ENCODE measurements at places on chromosomes 12 and 14.

DNA sequence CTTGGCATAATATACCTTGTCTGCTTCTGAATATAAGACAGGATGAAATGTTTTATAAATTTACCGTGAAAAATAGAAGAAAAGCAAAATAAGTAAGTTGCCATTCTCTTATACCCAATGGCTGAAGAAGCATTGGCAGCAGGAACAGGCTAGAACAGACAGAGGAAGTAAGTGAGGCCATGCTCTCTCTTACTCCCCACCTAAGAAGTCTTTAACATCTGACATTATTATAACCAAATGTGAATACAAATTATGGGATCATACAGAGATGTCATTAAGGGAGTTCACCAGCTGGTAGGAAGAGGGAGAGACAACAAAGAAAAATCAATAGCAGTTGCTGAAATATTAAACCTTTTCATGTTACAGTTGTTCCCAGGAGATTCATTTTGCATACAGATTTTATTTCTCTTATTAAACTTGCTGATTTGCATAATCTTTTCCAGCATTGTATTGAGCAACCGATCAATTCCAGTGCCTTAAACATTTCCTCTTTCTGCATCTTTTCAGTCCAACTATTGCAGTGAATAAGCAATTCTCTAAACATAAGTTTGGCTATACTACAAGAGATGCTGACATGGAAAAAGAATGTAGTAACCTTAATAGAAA lies 270.6 kb downstream of the SLC6A15 start:
- no peak for DNase-seq

GRCh38 chr14:24042746-24043145 lies 9.1 kb upstream of the CARMIL3 start:
- no peak for DNase-seq

- peak; percentile 45 for DNase-seq
These were observed 425.8 kb downstream of the NPAS3 start for GRCh38 chr14:33364466-33364865.

DNA sequence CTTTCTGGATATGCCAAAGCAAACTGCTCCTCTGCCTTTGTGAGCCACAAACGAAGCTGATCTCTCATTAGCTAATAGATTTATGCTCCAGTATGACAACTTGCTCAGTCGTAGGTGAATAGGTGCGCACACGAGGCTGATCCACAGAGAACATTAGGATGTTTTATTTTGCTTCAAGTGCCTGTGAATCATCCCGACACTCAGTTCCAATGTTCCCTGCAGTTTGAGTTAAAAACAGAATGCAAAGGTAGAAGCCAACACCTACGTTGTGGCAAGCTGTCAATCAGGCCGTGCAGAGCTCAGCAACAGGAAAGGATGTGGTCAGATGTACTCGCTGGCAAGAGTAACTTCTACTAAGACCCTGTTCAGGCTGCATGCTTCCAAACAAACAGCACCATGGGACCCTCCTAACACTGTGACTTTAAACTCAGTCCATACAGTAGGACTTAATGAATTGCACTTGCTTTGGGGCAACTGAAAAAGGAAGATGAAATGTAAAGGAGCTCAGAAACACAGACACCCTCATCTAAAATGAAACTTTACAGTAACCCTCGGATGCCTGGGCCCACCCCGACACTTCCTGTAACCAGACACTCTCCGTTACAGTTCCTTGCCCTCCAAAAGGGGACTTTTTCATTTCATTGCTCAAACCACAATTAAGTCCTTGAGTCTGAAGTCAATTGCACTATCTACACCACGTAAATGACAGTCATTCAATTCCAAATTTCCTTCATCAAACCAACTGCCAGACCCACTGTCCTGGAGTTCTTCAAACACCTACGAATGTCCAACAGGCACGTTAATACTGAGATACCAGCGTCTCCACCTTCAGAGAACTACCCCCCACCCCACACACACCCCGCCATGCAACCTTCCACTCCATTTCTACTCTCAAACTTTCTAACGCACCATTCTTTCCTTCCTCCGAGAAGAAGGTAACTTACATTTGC lies 1.6 kb downstream of the CCDC88C start:
- peak; percentile 39 for DNase-seq

- DNase-seq = no peak
These were observed 5.5 kb downstream of the PABPN1 start for GRCh38 chr14:23326491-23327332.

DNA sequence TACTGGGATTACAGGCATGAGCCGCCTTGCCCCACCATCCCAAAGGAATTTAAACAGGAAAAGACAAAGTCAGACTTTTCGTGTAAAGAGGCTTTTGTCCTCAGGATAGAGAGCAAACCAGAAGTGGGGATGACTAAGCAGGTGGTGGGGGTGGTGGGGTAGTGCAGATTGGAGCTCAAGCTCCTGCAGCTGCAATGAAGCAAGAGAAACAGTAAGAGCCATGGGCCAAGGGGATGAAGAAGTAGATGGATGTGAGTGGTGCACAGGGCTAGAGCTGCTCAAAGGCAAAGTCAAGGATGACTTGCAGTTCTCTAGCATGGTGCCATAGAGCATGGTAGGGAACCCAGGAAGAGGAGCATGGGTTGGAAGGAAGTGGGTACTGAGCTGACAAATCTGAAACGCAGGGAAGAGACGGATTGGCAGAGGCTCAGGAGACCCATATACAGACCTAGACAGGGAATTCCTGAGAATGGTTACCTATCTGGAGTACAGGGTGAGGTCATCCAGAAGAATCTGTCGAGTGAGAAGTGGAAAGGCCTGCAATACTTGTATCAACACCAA lies 11.4 kb upstream of the RNF34 start:
- peak; percentile 59 for DNase-seq

- no peak for DNase-seq
These were observed 59.7 kb upstream of the KCNH3 start for GRCh38 chr12:49478949-49479664.

GRCh38 chr14:55477680-55478079 lies 37.3 kb upstream of the TBPL2 start:
- no peak for DNase-seq

DNA sequence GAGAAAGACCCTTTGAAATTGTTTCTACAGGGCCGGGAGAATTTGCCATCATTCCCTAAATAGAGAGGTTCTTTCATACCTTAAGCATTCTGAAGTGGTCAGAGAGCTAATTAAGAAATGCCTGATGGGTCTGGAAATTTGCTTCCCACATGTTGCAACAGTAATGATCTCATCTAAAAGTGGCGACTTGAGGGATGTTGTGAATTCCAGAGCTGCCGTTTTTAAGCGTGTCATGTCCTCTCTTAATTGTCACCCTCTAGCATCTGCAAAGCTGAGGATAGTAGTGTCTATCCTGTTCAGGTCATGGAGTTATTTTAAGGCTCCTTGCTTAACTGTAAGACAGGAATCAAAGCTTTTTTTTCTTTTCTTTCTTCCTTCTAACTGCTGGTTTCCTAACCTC lies 60.4 kb downstream of the FOS start:
- DNase-seq = peak; percentile 56

- DNase-seq = peak; percentile 35
These were observed 503.0 kb upstream of the LMO3 start for GRCh38 chr12:17108877-17109541.

GRCh38 chr12:47188576-47189441 lies 109.0 kb upstream of the AMIGO2 start:
- peak; percentile 42 for DNase-seq

DNA sequence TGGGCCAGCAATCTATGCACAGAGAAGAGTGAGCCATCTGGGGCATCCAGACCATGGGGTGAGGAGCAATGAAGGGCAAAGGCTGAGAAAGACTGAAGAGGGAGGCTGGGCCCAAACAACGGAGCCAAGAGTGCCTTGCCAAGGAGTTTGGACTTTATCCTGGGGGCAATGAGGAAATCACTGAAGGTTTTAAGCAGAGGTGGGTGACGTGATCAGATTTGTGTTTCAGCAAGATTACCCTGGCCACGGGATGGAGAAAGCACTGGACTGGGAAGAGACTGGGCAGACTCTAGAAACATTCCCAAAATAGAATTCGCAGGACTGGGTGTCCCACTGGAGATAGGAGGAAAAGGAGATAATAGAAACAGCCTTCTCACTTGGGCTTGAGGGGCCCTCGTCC lies 65.3 kb downstream of the DPF3 start:
- DNase-seq = no peak

GRCh38 chr12:91994208-91994797 lies 151.3 kb downstream of the BTG1 start:
- DNase-seq = no peak

DNA sequence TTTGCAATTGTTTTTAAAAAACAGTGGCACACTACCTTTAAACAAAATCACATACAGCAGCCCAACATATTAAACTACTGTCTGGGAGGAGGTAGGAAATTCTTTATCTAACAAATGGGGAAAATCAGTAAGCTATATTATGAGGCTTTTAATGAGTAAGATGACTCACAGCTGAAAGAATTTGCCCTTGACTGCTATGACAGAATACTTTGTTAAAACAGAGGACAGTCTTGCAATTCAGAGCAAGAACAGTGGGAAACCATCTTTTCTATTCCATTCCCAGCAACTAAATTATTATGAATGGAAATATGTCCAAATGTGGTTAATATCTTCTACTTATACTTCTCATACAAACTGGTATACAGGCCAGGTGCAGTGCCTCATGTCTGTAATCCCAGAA lies 49.2 kb upstream of the SGPP1 start:
- DNase-seq = peak; percentile 68

DNA sequence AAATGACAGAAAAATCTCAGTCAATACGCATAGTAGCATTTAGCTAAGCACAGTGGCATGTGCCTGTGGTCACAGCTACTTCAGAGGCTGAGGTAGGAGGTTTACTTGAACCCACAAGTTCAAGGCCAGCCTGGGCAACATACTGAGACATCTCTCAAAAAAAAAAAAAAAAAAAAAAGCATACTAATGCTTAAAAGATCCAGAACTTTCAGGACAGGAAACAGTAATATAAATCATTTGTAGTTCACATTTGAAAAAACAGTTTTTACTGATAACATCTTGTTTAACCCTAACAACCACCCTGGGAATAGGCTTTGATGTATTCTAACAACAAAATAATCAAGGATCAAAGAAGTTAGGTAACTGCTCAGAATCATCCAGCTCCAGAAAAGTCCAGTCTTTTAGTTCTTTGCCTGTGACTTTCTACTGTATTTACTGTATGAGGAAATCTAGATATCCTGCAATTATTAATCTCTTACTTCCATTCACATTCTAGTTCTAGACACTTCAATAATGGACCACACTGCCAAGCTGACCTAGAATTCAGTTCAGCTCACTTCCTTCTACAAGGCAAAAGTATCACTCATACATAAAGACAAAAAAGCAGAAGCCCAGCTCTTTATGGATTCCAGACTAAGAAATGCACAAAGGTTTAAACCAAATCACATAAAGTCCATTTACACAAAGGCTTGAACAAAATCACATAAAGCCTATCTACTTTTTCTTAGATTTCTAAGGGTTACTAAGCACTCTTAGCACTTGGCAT lies 28.5 kb downstream of the PAWR start:
- DNase-seq = no peak

- DNase-seq = no peak
These were observed 92.9 kb downstream of the ARMH4 start for GRCh38 chr14:58059126-58059525.

- peak; percentile 72 for DNase-seq
These were observed 1.2 kb downstream of the PAWR start for GRCh38 chr12:79689477-79690141.

DNA sequence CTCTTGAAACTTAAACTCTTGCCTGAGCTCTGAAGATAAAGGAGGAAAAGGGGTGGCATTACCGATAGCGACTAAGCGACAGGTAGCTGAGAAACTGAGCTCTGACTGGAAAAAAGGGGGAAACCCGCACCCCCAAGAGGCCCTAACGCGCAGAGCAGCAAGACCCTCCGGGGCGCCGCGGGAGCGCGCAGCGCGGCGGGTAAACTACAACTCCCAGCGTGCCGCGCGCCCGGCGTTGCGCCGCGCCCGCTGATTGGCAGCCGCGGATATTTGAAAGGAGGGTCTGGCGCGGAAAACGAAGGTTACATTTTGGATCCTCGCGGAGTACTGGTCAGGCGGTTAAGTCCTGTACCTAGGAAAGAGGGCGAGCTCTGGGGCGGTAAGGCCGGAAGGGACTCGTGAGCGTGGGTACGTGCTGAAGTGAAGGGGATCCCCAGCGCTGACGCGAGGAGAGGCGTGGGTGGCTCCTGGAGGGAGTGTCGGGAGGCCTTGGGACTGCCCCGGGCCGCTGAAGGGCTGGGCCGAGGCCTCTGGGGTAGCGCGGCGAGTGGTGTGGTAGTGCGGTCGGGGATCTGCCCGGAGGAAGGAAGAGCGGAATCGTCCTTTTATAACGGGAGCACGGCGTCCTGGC lies at the start of gene ESPL1:
ESPL1 (plus strand) TSS at position 301 of the 631 bp plus-strand sequence. CDS start 468 bp downstream, outside the sequence.
- DNase-seq = peak; percentile 89

DNA sequence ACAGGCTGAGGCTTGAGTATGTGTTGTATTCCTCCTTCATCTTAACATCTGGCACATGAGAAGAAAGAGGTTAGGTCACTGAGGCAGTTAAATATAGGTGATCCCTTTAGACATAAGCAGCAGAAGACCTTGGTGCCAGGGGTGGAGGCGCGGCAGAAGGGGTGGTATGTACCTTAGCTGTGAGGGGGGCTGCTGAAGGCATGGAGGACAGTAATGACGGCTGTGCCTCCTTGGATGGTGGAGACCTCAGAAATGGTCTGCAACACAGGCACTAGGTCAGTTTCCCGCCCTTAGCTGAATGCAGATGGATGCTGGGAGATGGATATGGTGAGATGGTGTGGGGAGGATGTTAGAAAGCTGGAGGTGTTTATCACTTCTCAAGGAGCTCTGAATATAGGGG lies 1.5 kb upstream of the PNMA1 start:
- DNase-seq = no peak

DNA sequence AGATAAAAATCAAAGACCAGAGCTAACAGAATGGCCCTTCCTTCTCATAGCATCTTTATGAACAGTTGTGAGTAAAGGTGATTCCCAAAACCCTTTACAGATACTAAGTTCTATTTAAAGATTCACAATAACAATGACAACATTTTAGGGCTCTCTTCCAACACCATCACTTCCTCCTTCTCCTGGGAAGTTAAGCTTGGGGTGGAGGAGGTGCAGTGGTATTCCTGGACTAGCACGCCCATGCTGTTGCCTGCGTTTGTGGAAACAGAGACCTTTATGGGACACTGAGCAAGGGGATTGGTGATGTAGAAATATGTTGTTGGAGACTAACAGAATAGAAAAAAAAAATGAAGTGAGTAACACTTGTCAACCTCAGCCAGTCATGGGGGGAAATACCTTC lies 22.5 kb downstream of the SYNE2 start:
- DNase-seq = peak; percentile 26

- no peak for DNase-seq
These were observed 10.4 kb downstream of the RHOJ start for GRCh38 chr14:63214417-63215196.
